ENCODE measurements at places on chromosomes 7 and 10.

DNA sequence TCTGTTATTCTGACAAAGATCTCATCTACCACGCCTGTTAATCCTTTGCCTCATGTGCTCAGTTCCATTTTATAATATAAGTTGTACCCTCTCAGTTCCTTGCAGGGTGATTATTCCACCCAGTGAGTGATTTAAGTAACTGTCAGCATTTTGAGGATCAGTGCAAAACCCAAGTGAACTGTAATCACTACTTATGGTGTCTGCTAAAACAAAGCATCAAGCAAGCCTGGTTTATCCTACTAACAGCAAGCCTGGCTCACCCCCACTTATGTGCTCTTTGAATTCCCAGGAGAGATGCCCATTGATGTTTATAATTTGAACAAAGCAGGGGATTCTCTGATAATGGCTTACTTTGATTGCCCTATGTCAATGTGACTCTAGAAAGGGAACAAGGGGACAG is 186.8 kb upstream of the LRGUK start:
- DNase-seq, result no peak

DNA sequence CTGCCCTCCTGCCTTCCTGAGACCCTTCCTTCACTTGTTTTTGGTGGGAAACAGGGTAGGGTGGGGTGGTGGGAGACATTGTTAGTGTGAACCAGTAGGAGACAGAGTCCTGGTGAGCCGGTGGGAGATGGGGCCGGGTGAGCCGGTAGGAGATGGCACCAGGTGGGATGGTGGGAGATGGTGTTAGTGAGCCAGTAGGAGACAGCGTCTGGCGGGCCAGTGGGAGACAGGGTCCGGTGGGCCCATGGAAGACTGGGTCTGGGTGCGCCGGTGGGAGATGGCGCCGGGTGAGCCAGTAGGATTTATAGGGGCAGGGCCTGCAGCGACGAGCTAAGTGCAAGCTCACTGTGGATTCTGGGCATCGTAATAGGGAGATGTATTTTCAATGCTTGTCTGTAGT is 116.8 kb downstream of the TRRAP start:
- no peak for DNase-seq

DNA sequence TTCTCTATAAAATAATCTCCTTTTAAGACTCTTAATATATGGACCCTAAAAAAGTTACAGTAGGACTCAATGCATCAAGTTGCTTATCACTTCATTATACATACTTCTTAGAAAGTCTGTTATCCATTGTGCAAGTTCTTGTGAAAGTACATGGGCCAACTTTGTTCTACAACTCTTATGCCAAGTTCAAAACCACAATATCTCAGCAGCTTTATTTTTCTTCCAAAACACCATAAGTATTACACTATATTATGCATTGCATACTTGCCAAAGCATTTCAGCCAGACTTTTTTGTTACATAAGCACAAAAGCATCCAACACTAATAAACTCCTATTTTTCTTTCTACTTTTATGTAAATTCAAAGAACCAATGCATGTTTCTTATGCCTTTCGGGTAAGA is 94.4 kb downstream of the AHR start:
- DNase-seq, result no peak

- no peak for DNase-seq
Observed at GRCh38 chr7:73870041-73870492, 9.1 kb downstream of the TMEM270 start.

GRCh38 chr10:99693933-99694583 is 34.7 kb downstream of the ENTPD7 start:
- no peak for DNase-seq

- DNase-seq, result no peak
Observed at GRCh38 chr10:24917493-24917892, 34.9 kb downstream of the PRTFDC1 start.

DNA sequence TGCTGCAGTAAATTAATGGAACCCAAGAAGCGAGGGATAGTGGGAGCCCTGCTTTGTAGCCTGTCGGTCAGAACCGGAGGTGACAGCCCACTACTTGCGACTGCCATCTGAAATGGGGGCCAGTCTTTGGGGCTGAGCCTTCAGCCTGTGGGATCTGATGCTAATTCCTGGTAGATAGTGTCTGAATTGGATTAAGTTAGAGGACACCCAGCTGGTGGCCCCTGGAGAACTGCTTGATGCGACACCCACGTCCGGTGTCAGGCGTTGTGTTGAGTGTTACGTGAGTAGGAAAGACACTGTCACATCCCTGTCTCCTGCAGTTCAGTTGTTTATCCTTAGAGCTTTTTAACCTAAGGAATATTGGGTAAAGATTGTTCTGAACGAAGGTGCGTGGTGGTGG is 5.0 kb downstream of the EIF3B start:
- no peak for DNase-seq

DNA sequence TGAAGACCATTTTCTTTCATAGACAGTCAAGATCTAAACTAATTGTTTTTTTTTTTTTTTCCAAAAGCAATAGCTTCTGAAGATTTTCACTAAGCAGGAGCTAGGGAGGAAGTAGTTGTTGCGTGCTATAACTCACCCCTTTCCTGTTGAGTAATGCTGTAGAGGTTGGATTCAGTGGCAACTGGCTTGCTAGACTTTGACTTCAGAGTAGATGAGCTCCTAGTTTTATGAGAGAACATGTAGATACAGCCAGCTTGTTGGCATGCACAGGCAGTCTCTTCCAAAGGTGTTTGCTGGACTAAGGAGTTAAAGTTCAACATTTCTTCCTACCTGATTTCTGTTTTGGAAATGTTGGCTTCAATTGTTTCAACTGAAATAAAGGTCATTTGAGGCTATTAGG is 66.2 kb upstream of the MXI1 start:
- DNase-seq, result no peak

- no peak for DNase-seq
Observed at GRCh38 chr10:5343979-5344378, 20.8 kb upstream of the UCN3 start.

- no peak for DNase-seq
Observed at GRCh38 chr10:70321233-70321632, 37.4 kb upstream of the NPFFR1 start.

GRCh38 chr7:105886776-105887175 is 10.4 kb upstream of the ATXN7L1 start:
- peak; percentile 21 for DNase-seq

GRCh38 chr7:142868188-142868985 is 13.5 kb downstream of the EPHB6 start:
- DNase-seq, result no peak

GRCh38 chr10:72335394-72336258 is 19.1 kb downstream of the DNAJB12 start:
- no peak for DNase-seq

- DNase-seq, result no peak
Observed at GRCh38 chr7:132785870-132786269, 209.6 kb upstream of the PLXNA4 start.

- DNase-seq, result no peak
Observed at GRCh38 chr7:29274146-29275017, 79.8 kb downstream of the CHN2 start.

- DNase-seq, result no peak
Observed at GRCh38 chr10:29185050-29185449, 103.8 kb upstream of the LYZL1 start.

DNA sequence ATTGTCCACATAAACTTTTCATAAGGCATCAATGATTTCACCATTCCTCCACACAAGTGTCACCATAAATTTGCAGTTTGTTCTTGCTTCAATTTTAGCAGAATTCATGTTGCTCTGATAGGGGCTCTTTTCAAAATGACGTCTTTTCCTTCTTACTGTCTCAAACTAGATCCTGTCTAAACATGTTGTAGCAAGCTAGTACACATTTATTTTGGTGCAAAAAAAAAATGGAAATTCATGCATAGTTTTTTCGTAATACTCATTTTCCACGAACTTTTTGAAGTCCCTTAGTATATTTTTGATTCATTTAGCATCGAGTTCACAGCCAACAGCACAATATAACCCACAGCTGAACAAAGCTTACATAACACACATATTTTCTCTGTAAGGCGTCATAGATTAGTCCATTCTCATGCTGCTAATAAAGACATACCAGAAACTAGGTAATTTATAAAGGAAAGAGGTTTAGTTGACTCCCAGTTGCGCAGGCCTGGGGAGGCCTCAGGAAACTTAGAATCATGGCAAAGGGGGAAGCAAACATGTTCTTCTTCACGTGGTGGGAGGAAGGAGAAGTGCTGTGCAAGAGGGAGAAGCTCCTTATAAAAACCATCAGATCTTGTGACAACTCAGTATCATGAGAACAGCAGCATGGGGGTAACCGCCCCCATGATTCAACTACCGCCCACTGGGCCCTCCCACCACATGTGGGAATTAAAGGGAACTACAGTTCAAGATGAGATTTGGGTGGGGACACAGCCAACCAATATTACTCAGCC is 301.5 kb downstream of the CCDC3 start:
- DNase-seq, result no peak

GRCh38 chr10:126551202-126551601 is 119.3 kb downstream of the C10orf90 start:
- DNase-seq, result no peak

GRCh38 chr7:139655305-139655704 is 122.5 kb downstream of the HIPK2 start:
- DNase-seq, result no peak

GRCh38 chr7:30894866-30895605 is 16.6 kb upstream of the AQP1 start:
- DNase-seq, result no peak

DNA sequence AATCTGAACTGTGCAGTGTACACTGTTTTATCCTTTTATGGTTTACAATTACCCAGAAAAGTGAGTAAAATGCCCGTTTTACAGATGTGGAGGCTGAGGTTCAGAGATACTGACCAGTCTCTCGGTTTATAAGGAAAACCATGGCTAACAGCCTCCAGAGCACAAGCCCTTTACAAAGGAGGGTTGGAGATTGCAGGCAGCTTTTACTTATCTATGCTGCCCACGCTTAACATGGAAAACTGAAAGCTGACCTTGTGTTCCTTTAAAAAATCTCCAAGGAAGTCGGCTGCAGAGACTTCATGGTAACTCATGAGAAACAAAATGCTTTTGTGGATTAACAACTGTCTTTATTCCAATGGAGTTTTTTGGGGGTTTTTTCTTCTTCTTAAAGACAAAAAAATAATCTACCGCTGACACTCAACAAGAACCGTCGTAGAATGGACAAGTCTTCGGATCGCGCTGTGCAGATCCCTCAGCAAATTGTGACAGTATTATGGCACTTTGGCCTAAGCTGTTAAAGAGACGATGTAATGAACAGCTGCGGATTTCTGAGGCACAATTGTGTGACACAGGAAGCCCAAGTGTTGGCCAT is 654 bp upstream of the SLF2 start:
- DNase-seq, result no peak

GRCh38 chr10:119401671-119402395 is 140.7 kb downstream of the RGS10 start:
- DNase-seq, result no peak

DNA sequence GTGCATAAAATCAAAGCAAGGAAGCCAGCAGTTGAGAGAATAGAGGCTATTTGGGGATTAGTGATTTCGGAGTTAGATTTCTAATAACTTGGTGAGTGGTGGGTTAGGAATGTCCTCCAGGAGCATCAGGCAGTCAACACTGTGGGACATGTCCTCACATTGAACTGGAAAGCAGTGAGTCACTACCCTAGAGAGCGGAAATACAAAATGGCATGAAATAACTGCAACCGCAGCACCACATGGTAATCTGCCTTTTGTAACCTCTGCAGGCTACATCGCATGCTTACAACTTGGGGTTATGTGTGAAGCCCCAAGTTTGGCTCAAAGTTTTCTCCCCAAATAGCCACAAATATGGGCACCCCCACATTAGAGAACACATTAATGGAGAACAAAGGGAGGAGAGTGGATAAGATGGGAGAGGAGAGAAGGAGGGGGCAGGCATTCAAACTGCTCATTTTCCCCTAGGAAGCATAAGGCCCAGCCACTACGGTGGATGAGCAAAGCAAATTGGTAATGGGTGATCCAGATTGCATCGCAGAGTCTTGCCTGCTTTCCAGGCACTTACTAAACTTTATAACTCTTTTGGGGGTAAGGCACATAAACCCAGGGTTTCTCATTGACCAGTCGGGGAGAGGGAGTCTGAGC is 22.0 kb upstream of the SLF2 start:
- DNase-seq, result no peak

GRCh38 chr10:62454687-62455397 is 80.7 kb downstream of the ZNF365 start:
- DNase-seq, result no peak

- DNase-seq, result no peak
Observed at GRCh38 chr7:50349963-50350944, 45.7 kb downstream of the IKZF1 start.

DNA sequence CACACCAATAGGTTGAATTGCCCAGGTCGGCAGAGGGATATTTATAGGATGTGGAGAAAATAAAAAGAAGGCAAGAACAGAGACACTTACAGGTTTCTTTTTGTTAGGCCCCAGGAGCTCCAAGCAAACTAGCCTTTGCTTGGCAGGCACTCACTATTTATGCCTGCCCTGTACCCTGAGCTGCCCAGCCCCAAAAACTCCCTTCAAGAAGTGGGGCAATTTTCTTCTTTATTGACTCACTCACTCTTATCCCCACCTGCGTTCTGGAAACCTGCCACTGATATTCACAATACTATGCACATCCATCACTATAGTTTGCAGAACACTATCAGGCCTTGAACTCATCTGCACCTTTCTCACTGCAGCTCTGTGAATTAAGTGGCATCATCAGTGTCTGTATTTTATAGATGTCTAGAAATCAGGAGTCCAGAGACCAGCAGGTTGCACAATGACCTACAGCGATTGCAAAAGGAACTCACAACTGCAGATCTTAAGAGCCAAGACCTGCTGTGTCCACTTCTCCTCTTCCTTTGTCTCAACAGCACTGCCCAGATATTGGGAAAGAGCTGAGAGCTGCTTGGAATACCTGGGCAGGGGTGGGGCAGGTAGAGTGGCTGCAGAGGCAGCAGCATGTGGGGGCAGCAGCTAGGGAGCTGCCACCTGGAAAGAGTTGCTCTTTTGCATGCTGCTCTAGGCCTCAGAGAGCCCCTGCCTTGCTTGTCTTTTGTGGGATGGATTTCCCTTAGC is at the start of gene SFTPD:
SFTPD (minus strand) TSS at position 130 of the 747 bp plus-strand sequence. CDS start 2,446 bp downstream, outside the sequence.
- no peak for DNase-seq

- DNase-seq, result no peak
Observed at GRCh38 chr7:157881048-157881771, 544.4 kb downstream of the DNAJB6 start.

- no peak for DNase-seq
Observed at GRCh38 chr7:44348851-44349781, 23.7 kb upstream of the CAMK2B start.

DNA sequence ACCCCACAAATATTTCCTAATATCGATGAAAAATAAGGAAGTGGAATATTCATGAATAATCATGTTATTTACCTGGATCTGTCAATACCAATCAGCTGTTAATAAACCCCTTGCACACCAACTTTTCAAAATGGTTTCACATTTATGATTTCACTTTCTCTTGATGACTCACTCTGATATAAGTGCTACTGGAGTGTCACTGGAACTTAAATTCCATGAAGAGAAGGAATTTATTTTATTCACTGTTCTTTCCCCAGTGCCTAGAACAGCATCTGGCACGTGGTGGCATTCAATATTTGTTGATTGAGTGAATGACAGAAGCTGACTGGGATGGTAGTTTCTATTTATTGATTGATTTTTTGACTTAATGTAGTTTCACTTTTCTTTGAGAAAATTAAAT is 3.5 kb upstream of the ENO4 start:
- DNase-seq, result no peak

GRCh38 chr10:94343151-94343550 is 19.6 kb downstream of the NOC3L start:
- no peak for DNase-seq

- no peak for DNase-seq
Observed at GRCh38 chr10:124322191-124322980, 96.3 kb downstream of the OAT start.

Data from NCI-H446 (cell line).